Activated CD4-positive, alpha-beta T cell treated with anti-CD3 and anti-CD28 coated beads, Interleukin-2, amount 10 ng/mL, durations not matched to agents 24 days and 14 days (primary cell): ENCODE measurements at places on chromosomes 7 and 10.
A peak's percentile ranks its signal among the peaks of the same experiment; 100 is the strongest.

DNA sequence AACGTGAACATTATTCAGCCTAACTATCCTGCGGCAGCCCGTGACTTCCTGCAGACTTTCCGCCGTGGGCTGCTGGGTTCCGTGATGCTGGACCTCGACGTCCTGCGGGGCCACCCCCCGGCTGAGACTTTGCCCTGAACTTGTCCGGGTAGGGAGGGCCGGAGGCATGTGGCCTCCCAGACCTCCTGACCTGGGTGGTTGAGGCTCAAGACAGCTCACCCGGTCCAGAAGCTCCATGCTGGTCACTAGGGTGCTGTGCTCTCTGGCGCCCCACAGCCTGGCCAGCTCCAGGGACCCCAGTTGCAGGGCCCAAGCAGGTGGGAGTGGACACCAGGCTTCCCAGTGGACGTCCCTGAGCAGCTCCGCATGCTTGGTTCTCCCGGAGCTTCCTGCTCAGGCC, 4.4 kb downstream of the SPRN start:
- no peak for DNase-seq

GRCh38 chr10:77675347-77675746, 37.7 kb upstream of the KCNMA1 start:
- no peak for DNase-seq

DNA sequence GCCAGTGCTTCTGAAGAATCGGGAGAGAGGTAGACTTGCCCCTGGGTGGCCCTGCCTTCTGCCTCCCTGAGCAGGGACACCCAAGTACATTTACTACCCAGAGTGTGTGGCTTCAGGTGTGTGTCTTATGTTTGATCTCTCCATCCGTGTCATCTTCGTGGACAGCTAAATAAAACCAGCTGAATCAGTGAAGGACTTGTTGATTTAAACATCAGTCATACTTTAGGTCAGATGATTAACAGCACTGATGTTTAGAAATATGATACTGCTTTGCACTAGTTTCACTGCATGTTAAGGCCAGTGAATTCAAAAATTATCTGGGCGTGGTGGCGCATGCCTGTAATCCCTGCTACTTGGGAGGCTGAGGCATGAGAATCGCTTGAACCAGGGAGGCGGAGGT, 4.0 kb downstream of the MTG1 start:
- DNase-seq = no peak

- no peak for DNase-seq
Observed at GRCh38 chr10:52077814-52078213, 236.3 kb upstream of the DKK1 start.

GRCh38 chr10:15320118-15320517, 51.0 kb downstream of the FAM171A1 start:
- DNase-seq = no peak

- no peak for DNase-seq
Observed at GRCh38 chr7:135326636-135327280, 93.1 kb downstream of the STRA8 start.

- no peak for DNase-seq
Observed at GRCh38 chr7:66188645-66189044, 16.5 kb upstream of the TPST1 start.

- DNase-seq = no peak
Observed at GRCh38 chr10:119453313-119453712, 89.2 kb downstream of the RGS10 start.

DNA sequence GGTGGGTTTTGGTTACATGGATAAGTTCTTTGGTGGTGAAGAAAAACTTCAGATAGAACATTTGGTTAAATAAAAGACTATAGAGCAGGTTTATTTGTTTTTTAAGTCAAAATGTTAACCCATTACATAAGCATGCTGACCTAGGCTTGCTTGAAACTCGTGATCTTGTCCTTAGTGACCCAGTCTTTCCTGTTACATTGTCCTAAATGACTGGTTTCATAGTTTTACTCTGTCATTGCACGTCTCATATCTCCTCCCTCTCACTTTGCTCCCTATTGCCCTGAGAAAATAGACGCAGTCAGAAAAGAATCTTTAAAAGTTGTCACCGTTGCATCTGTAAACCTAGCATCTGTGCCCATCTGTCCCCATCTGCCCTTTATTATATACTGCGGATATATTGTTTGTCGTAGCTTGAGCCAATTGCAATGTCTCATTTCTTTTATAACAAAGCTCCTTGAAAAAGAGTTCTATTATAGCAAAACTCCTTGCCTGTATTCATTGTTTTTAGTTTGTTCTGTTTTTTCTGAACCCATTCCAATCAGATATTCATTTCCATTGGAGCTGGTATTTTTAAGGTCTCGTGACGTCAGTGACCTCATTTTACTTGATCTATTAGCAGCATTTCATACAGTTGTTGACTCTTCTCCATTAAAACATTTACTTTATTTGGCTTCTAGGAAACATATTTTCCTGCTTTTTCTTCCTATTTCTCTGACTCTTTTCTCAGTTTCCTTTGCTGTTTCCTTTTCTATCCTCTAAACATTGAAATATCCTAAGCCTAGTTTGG, 57.3 kb downstream of the HELLS start:
- DNase-seq = no peak

DNA sequence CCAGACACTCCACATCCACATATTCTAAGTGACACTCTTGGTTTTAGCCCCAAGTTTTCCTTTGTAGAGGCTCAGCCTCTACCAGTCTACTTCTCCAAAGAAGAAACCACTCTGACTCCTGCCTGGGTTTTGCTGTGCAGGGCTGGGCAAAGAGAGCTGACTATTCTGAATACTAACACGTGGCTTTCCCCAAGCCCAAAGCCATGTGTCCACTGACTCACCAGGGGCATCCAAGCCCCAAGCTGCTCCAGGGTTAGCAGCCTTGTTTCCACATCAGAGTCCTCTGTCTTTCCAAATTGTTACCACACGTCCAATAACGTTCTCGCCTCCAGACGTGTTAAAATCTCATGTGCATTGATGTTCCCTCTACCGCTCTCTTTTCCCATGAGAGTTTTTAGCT, 8.7 kb downstream of the GALNTL5 start:
- no peak for DNase-seq

DNA sequence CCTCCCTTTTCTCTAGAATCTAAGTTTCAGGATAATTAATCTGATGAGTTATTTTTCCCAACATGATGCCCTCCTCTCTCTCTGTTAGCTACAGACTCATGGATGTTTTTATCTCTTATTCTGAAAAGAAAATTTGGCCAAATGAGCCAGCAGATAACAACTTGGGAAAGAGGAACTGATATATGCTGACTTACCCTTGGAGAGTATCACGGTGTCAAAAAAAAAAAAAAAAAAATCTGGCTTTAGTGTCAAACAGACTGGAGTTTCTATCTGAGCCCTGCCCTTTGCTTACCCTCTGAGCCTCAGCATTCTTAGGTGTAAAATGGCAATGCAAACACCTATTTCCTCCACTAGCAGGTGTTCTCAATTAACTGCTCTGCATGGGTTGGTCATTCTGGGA, 190.4 kb downstream of the AHR start:
- no peak for DNase-seq

DNA sequence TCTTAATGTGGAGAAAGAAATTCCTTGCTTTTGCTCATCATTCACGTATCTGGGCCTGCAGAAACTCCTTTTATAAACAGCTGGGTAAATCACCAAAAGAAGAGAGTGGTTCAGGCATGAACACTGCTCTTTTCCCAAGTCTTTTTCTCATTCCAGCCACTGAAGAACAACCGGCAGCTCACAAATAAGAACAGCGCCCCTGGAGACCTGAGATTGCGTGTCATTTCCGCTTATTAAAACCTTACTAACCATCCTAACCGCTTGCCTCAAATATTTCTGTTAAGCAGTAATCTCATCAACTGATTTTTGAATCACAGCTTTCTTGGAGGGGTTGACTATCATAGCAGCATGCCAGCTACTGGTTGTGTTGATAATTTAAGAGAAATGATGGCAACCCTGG, 213.0 kb upstream of the PLXNA4 start:
- DNase-seq = no peak

DNA sequence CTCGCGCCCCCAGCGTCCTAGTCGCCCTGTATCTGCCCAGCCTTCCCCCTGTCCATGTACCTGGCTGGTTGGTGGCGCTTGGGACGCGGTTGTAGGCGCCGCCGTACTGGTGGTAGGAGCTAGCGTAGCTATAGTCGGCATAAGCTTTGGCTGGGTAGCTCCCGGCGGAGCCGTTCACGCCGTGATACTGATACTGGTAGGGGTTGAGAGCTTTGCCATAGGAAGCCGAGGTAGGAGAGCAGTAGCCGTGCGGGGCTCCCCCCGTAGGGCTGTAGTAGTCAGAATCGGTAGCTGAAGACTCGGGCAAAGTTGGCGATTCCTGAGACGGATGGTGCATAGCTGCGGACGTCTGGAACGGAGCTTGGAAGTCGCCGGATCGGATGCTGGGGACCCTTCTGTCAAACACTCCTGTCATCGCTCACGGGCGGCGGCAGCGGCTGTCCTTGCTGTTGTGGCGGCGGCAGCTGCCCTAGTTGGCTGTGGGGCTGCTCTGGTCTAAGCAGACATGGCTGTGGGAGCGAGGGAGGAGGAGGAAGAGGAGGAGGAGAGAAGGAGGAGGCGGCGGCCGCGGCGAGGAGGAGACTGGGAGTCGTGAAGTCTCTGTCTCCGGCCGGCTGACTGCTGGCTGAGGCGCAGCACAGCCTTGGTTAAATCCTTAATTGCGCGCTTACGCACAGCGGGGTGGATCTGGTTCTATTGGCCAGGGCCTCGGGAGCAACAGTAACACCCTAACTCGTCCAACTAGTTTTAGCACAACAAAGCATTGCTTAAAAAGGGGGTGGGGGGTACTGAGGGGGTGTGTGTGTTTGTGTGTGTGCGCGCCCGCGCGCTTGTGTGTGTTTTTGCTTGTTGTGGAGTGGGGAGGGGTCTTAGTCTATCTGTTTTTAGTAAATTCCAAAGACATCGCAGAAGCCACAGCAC, at the start of gene DLX5:
TSS of gene DLX5 (minus strand) at position 623 of the 921 bp plus-strand sequence. CDS start at position 415, 208 bp downstream.
- peak; percentile 63 for DNase-seq

DNA sequence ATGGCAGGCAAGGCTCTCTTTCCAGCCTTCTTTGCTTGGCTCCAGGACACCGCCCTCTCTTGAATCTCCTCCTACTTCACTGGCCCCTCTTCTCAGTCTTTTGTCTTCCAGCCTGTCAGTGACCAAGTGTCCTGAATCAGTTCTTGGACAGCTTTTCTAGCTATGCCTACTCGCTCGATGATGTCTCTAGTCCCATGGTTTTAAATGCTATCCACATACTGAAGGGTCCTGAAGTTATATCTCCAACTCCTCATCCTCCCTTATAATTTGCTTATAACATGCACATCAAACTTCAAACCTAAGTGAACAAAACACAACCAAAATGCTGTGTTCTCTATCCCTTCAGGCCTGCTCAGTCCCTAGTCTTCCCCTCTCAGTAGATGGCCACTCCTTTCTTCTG, 5.0 kb upstream of the GOLGA7B start:
- DNase-seq = no peak

GRCh38 chr10:43944381-43945093, 295.9 kb upstream of the ZNF32 start:
- no peak for DNase-seq

- no peak for DNase-seq
Observed at GRCh38 chr10:125162120-125162931, 2.0 kb upstream of the CTBP2 start.

DNA sequence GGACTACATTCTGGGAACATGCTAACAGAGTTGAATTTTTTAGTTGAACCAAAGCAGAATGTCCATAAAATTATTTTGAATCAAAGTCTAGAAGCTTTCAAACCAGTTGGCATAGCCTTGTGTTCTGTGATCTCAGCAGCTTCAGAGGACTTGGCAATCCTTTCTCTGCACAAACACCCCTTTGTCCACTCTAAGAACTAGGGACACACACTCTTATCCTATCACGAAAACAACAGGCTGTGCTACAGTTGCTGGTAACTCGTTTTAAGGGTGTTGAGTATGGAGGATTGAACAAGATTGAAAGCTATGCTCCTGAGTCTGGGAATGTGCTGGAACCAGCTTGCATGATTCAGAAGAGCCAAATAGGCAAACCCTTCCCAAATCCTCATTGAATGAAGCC, 76.4 kb upstream of the PRSS58 start:
- no peak for DNase-seq

- peak; percentile 58 for DNase-seq
Observed at GRCh38 chr7:124101173-124101768, 68.4 kb upstream of the TMEM229A start.

GRCh38 chr7:27955596-27955995, 215.6 kb downstream of the TAX1BP1 start:
- DNase-seq = no peak

DNA sequence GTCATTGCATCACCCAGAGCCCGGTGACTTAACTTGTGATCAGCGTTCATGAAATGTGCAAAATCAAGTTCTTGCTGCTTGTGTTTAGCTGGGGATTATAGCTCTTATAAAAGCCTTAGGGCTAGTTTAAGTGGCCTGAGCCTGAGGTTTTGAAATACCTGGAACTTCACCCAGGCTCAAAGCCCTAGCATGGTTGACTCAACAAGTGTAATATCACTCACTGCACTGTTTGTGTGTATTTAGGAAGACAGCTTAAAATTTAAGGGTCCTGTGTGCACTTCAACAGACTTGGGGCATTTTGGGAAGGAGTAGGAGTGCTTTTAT, 489.5 kb downstream of the GATA3 start:
- DNase-seq = no peak

DNA sequence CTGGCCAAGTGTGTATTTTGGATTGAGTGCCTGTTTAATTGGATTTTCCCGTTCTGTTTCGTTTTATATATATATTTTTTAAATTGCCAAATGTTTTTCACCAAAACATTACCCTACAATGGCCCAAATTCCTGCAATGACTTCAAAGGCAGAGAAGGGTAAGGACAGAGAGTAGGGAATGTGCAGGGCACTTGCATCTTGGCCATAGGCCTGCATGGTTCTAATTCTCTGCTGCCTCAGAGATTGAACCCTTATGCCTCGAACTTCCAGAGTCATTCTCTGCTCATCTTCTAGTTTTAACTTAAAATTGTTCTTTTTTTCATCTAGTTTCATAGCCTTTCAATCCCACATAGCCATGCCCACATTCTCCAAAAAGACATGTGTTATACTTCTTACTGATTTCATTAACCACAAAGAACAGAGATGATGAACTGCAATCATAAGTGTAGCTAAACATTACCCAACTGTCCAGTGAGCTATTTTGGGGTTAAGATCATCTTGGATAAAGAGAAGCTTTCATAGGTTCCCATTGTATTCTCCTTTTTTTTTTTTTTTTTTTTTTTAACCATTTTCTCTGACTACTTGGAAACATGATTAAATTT, 177.6 kb downstream of the PLXDC2 start:
- DNase-seq = no peak

- no peak for DNase-seq
Observed at GRCh38 chr7:91383053-91383904, 119.0 kb downstream of the FZD1 start.

GRCh38 chr7:152986376-152986775, 226.8 kb downstream of the ACTR3B start:
- no peak for DNase-seq

DNA sequence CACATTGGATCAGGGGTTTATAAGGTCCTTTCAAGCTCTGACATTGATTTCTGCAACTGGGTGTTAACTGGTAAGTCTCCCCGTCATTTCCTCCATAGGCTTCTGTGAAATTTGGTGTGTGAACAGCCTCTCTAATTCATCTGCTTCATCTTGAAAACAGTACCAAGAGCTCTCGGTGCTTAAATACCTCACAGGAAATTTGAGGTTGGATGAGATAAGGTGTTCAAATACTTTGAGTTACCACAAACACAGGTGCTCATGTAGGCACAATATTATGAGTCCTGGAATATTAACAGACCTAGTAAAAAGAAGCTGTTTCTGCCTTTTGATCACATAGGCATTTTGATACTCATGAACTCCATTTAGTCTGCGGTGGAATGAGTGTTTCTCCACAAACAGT, 85.2 kb downstream of the RTKN2 start:
- DNase-seq = peak; percentile 90

- no peak for DNase-seq
Observed at GRCh38 chr10:119303886-119304285, 96.5 kb downstream of the GRK5 start.
